Sigmoid colon (tissue), 7 donors: ENCODE measurements at places on chromosomes 13 and 19. TPM values are rescaled to one million over a fixed set of nuclear protein-coding genes. Genes with fewer than 3 reads are reported as not detected.
A peak's percentile ranks its signal among the peaks of the same experiment; 100 is the strongest.

Gene CYP2F1
- not detected for total RNA-seq

Gene DACT3
- 87.2 TPM for total RNA-seq

Gene IRS2
- total RNA-seq: 15.3 TPM

Gene FUT2
- total RNA-seq: not detected

DNA sequence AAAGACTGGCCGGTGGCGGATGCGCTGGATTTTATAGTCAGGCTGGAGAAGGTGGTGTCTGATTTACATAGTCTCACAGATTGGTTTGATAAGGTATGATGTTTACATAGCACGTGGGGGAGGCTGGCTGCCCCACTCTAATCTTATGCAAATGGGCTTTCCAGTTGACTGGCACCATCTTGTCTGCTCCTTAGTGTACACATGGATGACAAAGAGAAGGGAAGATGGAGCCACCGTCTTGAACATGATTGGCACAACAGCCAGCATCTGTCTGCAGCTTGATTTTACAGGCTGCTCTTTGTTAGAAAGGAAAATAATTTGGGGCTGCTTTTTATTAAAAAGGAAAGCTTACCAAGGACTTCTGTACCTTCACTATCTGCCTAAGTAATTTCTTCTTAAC, 265.2 kb upstream of the MAB21L1 start:
- H3K4me3 ChIP-seq: no peak overlapping the region
- DNase-seq: no peak
- no peaks in the 10 kb centered on the region for H3K27me3 ChIP-seq
- H3K27ac ChIP-seq: no peak overlapping the region
- H3K4me1 ChIP-seq: no peaks in the 10 kb centered on the region

GRCh38 chr13:74975111-74975510, 506.9 kb downstream of the TBC1D4 start:
- no peaks in the 10 kb centered on the region for H3K36me3 ChIP-seq
- H3K27ac ChIP-seq: no peak overlapping the region
- H3K27me3 ChIP-seq: no peaks in the 10 kb centered on the region
- no peak for DNase-seq

DNA sequence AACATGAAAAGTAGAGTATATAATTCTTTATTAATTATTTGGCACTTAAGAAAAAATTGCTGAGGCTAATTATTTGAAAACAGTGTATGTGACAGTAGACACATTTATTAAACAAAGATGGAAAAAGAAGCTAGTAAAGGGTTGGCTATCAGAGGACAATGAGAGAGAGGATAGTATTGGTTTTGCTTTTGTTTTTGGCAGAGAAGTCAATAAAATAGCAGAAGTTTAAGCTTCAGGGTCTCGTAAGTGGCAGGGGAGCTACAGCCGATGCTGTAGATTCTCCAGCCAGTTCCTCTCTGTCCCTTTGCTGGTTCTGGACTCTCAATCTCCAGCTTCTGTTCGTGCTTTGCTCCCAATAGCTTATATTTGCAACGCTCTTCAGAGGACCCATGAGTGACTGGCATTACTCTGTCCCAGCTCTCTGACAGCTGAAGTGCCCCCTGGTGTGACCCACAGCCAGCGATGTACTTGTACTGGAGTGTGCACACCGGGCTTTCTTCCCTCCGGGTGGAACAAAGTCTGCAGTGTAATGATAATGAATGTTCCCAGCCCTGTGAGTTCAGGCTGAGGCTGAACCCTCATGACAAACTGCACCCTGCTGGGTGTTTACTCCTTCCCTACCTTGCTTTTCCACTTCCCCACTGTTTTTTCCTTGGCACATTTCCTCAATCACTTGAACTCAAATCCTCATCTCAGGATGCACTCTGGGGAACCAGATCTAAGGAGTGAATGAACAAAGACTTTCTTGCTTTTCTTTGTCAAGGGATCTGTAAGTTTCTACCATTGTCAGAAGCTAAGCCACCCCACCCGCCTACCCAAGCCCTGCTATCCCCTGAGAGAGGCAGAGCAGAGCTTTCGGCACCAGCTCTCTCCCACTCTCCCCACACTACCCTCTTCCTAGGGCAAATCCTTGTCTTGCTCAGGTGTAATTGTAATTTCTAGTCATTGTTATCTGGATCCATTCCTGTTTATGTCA, 254.8 kb downstream of the LHFPL6 start:
- no peaks in the 10 kb centered on the region for H3K36me3 ChIP-seq
- peaks cover 18% of the 10 kb centered on the region for H3K4me1 ChIP-seq
- H3K27ac ChIP-seq: no peak overlapping the region
- DNase-seq: no peak
- H3K27me3 ChIP-seq: no peaks in the 10 kb centered on the region

DNA sequence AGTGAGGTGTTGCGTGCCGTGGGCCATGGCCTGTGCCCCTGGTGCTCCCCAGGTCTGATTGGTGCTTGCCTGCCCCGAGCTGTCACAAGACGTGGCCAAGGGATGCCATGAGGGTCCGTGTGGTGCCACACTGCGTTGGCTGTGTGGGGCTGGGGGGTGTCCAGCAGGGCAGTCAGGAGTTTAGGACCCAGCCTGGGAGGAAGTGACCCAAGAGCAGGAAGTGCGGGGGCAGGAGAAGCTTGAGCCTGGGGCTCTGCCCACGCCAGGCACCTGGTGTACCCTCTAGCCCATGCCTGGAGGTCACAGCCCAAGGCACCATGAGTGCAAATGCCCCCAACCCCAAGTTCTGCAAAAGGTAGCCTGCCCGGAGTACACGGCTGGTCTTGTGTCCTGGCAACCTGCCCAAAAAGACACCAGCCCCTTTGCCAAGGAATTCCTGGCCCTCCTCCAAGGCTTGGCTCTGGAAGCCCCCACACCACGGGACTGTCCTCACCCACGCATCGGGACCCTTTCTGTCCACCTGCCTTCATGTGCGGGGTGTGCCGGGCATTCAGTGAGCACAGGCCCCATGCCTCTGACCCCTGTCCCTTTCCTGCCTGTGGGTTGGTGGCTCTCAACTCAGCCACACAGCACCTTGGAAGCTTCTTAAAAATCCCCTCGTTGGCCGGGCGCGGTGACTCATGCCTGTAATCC, 24.9 kb downstream of the MPND start:
- H3K27ac ChIP-seq: peak overlapping the region; percentile 61
- no peak for DNase-seq
- H3K4me3 ChIP-seq: no peak overlapping the region
- peaks cover 11% of the 10 kb centered on the region for H3K36me3 ChIP-seq
- H3K27me3 ChIP-seq: no peaks in the 10 kb centered on the region
- H3K4me1 ChIP-seq: no peaks in the 10 kb centered on the region

GRCh38 chr13:109036078-109036780, 406.8 kb downstream of the MYO16 start:
- no peak overlapping the region for H3K27ac ChIP-seq
- no peak for DNase-seq
- H3K36me3 ChIP-seq: no peaks in the 10 kb centered on the region
- no peaks in the 10 kb centered on the region for H3K27me3 ChIP-seq
- no peaks in the 10 kb centered on the region for H3K4me1 ChIP-seq

GRCh38 chr13:36069881-36070366, 61.3 kb downstream of the DCLK1 start:
- H3K27ac ChIP-seq: peak overlapping the region; percentile 53
- no peak overlapping the region for H3K4me3 ChIP-seq
- H3K36me3 ChIP-seq: no peaks in the 10 kb centered on the region
- no peaks in the 10 kb centered on the region for H3K27me3 ChIP-seq
- peak; percentile 69 for DNase-seq
- H3K4me1 ChIP-seq: peaks cover 13% of the 10 kb centered on the region
